ENCODE measurements at places on chromosomes 1 and 21.

DNA sequence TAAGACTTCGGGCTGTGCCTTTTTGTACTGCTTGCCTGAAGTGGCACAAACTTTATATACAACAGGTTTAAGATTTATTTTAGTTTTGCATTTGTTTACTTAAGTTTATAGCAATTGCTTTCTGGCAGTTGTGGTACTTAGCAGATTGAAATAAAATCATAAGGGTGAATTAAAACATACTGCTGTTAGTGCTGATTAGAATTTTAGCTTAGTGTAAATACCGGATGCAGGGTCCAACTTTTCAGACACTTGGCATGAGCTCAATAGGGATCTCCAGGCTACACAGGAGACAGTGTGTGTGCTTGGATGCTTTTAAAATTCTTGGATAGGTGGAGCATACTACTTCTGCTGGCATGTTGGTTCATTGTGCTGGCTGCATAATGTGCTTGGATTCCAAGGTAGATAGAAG lies 159.6 kb downstream of the NFIA start:
- DNase-seq: no peak

- DNase-seq: no peak
Observed at GRCh38 chr21:31743712-31744111, 11.8 kb upstream of the SCAF4 start.

DNA sequence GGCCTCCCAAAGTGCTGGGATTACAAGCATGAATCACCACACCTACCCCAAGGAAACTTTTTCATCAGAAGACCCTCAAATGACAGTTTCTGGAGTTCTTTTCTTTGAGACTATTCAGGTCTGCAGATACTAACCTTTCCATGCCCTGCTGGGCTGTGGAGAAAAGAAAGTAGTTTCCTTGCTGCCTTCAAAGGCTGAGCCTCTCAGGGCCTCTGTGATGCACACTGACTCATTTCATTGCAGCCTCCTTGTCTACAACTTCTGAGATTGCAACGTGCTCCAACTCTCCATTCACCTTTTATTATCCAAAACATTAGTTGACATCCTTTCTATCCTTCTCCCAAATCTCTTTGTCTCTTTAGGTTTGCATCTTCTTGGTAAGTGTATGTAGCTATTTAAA lies 8.8 kb upstream of the SAMSN1 start:
- no peak for DNase-seq

DNA sequence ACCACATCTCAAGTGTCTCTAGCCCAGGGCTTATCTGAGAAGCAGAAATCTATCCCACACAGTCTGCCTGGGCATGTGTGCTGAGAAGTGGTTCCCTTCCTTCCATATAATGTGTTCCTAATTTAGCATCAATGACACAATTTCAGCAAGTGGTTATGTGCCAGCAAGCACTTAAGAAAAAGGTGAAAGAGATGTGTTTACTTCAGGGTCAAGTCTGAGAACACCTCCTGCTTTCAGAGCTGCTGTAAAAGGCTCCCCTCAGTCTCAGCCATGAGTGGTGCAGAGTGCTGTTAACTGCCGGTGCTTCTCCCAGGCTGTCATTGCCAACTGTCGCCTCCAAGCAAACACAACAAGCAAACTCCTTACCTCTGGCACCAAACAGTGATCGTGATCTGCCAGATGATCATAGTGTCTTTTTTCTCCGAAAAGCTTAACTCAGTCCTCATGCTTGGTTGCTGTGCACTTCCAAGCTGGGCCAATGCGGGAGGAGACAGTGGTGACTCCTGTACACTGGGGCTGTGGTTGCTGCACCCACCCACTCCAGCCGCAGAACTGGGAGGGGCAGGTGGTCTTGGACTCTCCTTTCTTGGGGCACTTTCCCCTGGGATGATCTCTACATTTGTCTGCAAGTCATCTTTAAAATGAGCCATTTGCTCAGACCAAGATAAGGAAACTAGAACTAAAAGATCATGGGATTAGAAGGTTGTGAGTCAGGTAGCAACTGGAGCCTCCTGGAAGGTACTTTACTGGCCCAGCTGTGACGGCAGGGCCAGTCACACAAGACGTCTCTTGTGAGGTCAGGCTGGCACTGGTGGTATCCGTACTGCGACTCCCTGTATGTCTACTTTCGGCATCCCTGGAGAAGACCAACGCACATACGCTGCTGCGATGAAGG lies 32.4 kb downstream of the ATP1A1 start:
- no peak for DNase-seq

DNA sequence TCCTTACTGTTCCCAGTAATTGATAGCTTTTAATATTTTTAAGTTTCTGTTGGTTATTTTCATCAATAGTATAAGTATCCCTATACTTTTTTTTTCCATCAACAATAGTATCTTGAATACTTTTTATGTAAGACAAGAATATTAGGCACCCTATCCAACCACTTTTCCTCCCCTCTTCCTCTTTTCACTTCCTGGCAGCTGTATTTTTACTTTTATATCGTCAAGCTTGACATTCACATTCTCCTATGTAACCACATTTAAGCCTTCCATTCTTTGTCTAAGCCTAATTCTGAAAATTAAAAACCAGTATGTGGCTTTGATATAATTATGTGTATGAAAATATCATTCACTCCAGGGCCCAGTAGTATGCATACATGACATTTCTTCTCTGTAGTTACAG lies 9.3 kb downstream of the TMEM39B start:
- no peak for DNase-seq

DNA sequence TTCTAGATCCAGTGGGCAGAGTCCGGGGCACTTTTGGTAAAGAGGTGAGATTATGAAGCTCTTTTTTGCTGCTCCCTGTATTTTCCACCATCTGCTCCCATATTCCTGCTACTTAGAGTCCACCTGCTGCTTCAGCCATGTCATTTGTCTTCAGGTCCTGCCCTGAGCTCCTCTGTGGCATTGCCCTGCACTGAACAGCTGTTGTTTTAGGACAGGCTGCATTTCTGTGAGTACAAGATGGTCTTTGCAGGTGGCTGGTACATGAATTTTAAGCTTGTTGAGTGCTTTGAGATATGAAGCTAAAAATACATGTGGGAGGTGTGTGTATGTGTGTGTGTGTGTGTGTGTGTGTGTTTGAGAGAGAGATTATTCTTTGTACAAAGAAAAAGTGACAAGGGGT lies 21.9 kb downstream of the MT1HL1 start:
- DNase-seq: no peak

DNA sequence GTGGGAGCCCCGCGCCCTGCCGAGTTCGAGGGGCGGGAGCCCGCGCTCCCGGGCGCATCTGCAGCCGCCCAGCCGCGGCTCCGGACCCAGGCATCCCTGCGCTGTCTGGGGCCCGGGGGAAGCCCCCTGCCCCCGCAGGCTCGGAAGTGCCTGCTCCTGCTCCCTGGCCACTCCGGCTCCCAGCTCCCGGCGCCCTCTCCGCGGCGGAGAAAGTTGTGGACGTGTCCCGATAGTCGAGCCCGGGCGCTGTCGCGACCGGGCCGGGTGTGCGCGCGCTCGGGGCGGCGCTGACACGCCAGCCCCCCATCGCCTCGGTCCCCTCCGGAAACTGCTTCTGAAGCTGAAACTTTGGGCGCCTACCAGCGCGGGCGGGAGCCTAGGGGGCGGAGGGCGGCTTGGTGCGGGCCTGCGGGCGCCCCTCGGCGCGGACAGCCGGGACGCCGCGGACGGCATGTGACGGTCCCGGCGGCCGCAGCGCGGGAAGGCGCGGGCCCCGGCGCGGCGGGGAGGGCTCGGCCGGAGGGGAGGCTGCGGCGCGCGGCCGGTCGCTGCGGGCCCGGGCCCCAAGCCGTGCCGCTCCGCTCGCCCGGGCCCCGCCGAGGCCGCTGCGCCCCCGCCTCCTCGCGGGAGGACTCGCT lies 515 bp downstream of the MAN1C1 start:
- no peak for DNase-seq

GRCh38 chr1:75234562-75234961 lies 100.4 kb downstream of the LHX8 start:
- no peak for DNase-seq

- DNase-seq: no peak
Observed at GRCh38 chr1:17635276-17635675, 95.8 kb downstream of the ARHGEF10L start.

- DNase-seq: no peak
Observed at GRCh38 chr1:176801514-176802020, 338.6 kb downstream of the PAPPA2 start.

DNA sequence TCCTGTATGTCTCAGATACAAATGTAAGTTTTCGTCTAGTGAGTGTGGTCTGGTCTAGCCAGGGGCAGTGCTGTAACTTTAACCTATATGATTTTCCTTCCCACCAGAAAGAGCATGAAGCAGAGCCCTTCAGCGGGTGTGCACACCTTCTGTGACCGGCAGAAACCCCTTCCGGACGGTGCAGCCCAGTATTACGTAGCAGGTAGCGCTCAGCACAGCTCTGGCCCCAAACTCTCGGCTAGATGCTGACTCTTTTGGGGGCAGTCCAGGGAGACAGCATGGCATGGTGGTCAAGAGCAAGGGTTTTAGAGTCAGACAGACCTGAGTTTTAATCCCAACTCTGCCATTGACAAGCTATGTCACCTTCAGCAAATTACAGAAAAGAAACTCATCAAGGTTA lies 28.0 kb upstream of the TMEM222 start:
- no peak for DNase-seq

DNA sequence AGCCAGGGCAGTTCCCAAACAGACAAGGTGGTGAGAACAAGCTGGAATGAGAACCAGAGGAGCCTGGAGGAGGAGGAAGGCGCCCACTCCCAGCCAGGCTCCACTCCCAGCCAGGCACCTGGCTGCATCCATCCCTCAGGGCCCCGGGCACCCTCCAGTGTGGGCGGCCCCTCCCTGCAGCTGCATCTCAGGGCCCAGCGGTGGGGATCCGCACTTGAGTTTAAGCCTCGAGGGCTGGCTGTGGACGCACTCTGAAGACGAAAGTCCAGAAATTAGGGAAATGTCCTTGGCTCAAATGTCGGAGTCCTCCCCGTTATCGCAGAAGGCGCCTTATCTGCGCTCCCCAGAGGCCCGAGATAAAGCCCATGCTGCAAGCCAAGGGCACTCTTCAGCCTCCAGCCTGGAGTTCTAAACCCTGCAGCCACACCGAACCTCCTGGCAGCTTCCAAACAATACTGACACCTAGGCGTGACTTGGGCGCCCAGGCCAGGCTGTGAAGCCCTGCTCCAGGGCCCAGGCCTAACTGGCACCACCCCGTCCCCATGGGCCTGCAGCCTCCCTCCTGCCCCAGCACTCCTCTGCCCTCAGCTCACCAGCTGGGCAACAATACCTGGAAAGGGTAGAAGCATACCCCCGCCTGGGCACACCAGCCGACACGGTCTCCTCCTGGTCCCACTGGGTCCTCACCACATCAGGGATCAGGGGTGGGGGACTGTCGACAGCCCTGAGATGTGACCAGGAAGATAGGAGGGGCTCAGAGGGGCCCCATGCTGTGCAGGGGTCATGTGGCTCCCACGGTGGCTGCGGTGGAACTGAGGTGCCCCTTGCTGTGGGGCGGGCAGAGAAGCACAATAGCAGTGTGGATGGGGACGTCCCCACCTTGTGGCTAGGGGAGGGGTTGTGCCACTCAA lies 184.8 kb upstream of the VAMP3 start:
- no peak for DNase-seq

Data from activated effector memory CD4-positive, alpha-beta T cell treated with Interleukin-2 at 50 U/mL for 16 hours (primary cell).